ENCODE measurements at places on chromosomes 2 and 18.
A peak's percentile ranks its signal among the peaks of the same experiment; 100 is the strongest.

DNA sequence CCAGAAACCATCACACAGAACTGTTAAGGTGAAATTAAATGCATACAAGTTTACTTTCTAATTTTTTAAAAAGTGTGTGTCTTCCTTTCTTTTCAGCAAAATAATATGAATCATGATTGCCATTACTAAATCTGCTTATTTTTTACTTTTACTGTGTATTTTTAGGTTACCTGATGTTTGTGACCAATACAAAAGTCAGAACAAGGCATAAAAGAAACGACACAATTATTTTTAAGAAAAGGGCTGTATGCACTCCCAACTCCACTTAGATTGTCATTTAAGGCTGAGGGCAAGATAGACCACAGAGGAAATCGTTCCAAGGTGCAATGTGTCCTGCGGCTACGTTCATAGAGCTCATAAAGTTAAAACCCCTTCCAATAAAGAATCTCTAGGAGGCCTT lies 797.0 kb downstream of the TDRD15 start:
- no peak for DNase-seq

- DNase-seq, result peak; percentile 33
Observed at GRCh38 chr2:241112592-241112991, 10.5 kb upstream of the MTERF4 start.

DNA sequence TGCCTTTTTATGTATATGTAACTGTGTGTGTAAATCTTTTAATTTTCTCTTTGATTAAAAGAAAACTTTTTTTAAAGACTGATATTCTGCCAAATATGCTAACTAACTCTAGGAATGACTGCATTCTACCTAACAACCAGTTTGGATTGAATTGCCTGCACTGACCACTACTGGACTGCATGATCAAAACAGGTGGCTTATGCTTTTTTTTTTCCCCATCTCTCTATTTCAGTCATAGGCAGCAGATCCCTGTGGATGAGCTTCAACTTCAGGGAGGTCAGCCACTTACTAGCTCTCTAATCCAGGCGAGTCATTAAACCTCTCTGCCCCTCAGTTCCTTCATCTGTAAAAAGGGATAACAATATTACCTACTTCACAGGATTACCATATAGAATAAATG lies 138.6 kb upstream of the SERTAD2 start:
- no peak for DNase-seq

DNA sequence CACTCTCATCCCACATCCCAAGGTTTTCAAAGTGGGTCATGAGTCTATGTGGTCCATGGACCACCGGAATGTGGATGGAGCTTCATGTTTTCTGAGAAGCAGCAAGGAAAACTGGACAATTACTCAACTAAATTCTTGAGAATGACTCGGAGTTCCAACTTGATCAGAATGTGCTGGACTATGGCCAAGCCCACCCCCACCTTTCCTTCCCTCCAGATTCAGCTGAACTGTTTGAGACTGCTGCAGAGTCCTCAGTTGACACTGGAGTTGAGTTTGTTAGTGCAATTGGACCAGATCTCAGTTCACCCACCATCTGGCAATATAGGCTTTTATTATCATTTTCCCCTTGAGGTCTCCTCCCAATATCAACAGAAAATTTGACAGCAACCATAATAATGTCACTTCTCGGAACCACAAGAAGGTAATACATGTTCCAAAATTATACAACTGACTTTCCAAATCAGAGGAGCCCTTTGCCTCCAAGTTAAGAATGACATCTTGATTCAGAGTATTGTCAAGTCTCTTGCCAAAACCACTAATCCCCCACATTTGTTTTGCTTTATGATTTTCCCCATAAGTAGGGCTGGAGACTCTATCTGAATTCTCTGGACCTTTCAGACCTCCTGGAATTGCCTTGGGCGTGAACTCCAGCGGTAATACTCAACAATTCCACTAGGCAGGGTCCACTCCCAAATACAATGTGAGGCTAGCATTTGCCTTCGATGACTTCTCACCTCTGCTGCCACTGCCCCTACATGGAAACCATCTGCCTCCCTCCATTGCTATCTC lies 8.8 kb downstream of the COL4A4 start:
- DNase-seq, result no peak

DNA sequence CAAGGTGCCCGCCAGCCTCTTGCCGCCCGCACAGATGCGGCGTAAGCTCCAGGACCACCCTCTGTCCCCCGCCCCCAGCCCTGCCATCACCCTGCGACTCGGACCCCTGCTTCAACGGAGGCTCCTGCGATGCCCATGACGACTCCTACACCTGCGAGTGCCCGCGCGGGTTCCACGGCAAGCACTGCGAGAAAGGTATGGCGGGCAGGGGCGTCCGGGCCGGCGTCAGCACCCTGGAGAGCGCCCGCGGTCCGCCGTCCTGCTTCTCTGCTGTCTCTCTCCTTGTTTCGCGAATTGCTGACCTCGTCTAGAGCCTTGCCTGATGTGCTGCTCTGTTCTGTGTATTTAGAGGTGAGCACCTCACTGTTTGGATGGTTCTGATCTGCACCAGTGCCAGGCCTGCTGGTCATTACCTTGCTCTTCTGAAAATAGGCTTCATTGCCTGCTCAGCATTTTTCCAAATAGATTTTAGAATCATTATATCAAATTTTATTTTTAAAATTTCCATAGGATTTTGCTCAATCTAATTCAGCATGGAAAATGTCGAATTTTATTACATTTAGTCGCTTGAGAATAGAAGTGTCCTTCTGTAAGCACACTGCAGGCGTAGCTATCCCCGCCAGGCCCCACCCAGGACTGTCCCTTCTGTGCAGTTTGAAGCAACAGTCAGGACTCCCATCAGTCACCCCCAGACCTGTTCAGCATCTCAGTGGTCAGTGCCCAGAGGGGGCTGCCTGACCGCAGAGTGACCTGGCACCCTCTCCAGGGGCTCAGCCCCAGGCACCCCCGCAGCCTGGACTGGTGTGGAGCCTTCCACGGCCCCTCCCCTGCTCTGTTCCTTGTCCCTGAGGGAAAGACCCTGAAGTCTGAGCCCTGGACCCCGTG lies 51.6 kb downstream of the SNED1 start:
- DNase-seq, result no peak

DNA sequence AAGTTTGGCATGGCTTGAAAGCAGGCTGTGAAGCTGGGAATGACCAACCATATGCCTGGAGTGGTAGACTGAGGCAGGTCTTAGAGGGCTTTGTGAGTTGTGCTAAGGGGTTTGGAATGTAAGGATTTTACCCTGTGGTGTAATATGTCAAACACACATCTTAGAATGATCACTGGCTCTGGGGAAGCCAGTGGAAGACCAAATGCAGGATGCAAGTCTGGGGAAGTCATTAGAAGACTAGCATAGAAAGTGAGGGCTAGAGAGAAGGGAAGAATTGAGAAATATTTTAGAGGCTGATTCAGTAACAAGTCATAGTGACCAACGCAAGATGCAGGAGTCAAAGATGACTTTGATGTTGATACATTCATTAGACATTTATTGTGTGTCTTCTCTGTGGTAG lies 3.5 kb upstream of the FHOD3 start:
- DNase-seq, result no peak

DNA sequence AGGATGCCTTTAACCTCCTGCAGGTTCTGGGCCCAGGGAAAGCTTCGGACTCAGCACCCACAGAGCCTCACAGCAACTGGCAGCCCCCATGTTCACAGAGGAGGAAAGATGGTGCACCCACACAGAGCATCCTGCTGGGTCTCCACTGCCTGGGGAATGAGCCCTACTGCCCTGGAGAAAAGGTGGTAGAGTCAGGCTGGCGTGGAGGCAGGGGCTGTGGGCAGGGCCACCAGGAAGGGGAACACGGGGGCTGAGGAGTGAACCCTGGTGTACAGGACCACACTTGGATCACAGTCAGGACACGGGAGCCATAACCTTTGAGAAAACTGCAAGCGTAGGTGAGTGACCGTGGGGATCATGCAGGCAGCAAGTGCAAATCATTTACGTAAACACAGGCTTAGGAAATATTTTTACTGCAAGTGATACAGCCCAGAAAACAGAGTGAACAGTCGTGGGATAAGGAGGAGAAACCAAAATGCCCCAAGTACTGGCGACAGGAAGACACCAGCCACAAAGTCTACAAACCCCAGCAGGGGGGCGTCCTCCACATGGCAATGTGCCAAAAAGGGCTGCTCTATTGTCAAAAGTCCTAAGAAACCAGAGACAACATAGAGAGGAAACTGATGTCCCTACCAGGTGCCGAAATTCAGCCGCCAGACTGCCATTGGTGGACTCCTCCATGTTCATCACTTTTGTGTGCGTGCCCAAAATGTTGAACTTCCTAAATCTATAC lies 27.6 kb downstream of the STAT1 start:
- no peak for DNase-seq

DNA sequence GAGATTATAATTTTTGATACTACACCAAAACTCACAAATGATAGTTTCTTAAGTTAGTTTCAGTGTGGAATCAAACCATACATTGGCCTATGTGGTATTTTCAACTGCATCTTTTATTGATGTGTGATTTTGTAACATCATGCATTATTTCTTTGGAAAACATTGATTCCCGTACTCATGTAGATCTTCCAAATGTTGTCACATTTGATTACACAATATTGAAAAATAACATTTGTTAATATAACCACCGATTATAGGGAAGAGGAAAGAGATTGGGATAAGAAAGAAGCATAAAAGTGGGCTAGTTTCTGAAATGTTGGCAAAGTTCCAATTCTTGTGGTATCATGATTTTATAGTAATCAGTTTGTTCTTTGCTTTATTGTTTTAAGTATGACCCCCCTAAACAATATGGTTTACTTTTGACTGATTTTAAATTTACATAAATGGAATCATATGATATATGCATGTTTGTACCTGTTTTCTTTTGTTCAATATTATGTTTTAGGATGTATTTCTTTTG lies 117.2 kb upstream of the OTX1 start:
- no peak for DNase-seq

GRCh38 chr2:60109744-60110143 lies 443.7 kb downstream of the BCL11A start:
- no peak for DNase-seq

- DNase-seq, result no peak
Observed at GRCh38 chr2:99854236-99854852, 288.0 kb downstream of the AFF3 start.

GRCh38 chr2:223528036-223528435 lies 74.1 kb downstream of the SCG2 start:
- no peak for DNase-seq

GRCh38 chr2:108535357-108535631 lies 1.0 kb downstream of the LIMS1 start:
- DNase-seq, result no peak

- DNase-seq, result no peak
Observed at GRCh38 chr18:36374262-36374661, 76.7 kb downstream of the FHOD3 start.

- peak; percentile 36 for DNase-seq
Observed at GRCh38 chr2:69012310-69013141, 453 bp upstream of the ANTXR1 start.

GRCh38 chr2:223930103-223930976 lies 14.8 kb downstream of the WDFY1 start:
- DNase-seq, result peak; percentile 36

GRCh38 chr2:943821-944220 lies 6.8 kb upstream of the SNTG2 start:
- DNase-seq, result no peak

- DNase-seq, result no peak
Observed at GRCh38 chr18:8221452-8221851, 387.8 kb upstream of the RAB12 start.

DNA sequence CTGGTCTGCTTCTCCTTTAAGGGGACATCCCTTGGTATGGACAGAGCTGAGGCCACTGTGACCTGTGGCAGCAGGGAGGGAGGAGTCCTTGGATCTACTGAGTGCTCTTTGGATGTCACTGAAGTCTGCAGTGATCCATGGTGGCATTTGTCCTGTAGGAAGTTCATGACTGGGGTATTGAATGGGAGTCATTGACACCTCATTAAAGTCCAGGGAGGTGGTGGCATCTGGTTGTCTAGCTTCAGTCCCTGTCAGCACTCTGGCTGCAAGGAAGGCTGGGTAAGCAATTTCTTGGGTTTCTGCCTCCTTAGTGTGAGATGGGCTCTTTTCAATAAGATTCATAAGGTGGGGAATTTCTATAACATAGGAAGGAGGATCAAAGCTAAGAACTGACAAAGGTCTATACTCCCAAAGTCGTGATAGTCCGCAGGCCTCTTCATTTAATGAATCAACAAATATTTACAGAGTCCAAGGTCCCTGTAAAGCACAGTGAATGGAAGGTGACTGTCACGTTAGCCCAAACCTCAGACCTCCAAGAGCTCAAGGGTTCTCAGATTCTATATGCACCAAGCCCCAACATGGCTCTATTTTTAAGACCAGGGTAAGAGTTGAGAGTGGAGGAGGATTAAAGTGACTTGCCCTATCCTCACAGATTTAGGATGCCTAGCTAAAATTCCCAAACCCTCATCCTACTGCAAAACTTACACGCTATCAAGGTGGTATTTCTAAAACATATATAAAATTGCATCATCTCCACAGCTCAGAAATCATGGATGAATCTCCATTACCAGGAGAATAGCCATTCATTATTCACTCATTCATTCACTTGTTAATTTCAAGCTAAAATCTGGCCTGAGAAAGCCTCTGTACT lies 40.2 kb downstream of the THNSL2 start:
- DNase-seq, result no peak

DNA sequence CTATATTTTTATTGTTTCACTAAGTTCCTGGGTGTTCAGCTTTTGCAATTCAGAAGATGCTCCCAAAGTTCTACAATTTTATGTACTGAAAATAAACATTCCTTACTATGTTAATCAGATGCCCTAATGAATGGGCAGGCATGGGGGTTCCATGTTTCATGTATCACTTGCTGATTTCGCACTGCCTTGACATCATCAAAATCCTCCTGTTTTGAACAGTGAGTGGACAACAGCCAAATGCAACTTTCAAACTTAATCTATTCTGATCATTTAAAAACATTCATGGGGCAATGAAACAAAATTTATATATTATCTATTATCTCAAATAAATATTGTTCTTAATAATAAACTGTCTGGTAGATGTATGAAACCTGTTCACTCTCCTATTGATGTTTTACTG lies 43.2 kb downstream of the ZEB2 start:
- DNase-seq, result no peak

DNA sequence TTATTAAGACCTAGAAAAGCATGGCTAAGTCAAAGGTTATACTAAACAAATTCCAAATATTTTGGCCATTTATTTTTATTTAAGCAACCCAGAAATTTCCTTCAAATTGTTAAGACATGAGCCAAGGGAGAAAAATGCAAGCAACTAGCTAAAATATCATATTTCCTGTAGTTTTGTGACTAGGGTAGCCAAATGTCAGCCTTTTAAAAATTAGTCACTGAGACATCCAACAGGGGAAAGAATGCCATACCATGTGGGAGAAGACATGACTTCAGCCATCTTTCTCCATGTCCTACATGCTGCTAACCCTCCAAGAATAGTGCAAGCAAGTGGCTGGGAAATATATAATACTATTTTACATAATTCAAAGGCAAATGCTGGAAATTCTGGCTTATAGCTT lies 197.9 kb downstream of the DSEL start:
- DNase-seq, result no peak

Data from CD4-positive, alpha-beta T cell treated with Interleukin-15 for 1 hour (primary cell).